Cardiac septum (tissue), 1 donor: ENCODE measurements at places on chromosomes 7 and 10. TPM values are rescaled to one million over a fixed set of nuclear protein-coding genes. Genes with fewer than 3 reads are reported as not detected.

DNA sequence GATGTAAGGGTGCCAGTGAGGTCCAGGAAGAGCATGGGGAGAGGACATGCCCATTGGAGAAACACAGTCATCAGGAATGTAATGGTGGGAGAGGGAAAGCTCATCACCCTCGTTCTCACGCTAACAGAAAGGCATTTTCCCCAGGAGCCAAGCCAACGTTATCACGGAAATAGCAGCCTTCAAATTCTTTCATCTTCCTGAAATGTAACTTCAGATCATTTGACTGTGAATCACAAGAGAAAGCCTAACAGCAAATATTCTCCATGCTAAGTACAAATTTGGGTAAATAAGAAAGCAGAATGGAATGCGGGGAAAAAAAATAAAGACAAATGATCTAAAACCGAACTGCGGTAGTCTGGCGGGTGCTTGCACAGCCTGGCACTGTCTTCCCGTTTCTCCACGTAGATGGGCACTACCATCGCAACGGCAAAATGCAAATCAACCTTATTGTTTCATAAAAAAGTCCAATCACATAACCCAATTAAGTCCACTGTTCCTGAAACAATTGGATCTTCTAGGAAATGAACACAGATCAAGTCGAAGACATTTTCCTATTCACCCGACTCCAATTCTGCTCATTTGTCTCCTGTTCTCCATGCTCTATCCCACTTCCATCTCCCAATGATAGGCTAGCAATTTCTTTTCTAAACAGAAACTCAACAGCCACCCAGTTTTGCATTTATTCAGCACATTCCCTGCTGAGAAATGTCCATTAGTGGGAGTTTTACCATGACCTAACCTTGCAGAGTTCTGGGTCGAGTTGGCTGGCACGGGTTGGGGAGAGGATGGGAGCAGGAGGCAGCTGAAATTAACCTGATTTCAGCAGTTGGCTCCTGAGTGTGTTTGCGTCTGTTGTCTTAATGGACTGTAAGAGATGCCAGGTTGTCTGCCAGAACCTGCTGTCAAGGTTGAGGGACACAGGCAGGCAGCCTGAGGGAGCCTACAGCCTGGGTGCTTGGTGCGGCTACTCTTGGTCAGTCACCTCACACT lies 74.6 kb upstream of the FRMD4A start:
- DNase-seq: no peak

- no peak for DNase-seq
Measured at GRCh38 chr10:84293574-84294016, 34.8 kb upstream of the CCSER2 start.

GRCh38 chr7:70033226-70033625 lies 435.0 kb downstream of the AUTS2 start:
- no peak for DNase-seq

DNA sequence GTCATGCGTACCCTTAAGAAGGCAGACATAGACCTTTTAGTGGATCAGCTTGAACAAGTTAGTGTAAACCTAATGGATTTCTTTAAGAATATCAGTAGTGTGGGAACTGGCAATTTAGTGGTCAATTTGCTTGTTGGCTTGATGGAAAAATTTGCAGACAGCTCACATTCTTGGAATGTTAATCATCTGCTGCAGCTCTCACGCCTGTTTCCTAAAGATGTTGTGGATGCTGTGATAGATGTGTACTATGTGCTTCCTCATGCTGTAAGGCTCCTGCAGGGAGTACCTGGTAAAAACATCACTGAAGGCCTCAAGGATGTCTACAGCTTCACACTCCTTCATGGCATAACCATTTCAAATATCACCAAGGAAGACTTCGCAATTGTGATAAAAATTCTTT lies 103.4 kb downstream of the ABCA13 start:
- no peak for DNase-seq

- no peak for DNase-seq
Measured at GRCh38 chr7:24932389-24932788, 47.6 kb downstream of the OSBPL3 start.

DNA sequence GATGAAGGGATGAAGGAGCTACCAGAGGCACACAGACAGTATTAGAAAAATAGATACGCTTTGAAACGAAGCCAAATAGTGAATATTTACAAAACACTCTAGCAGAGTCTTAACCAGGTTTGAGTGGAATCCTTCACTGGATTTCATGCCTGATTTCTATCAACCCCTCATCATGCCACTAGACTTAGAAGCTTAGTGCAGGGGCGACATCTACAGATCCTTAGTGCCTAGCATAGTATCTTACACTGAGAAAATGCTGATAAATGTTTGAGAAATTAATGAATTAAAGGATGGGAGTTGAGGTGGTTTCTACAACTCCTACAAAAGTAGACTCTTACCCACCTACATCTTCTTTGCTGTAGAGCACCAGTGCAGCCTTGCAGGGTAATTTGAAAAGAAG lies 54.7 kb upstream of the CCNJ start:
- no peak for DNase-seq

DNA sequence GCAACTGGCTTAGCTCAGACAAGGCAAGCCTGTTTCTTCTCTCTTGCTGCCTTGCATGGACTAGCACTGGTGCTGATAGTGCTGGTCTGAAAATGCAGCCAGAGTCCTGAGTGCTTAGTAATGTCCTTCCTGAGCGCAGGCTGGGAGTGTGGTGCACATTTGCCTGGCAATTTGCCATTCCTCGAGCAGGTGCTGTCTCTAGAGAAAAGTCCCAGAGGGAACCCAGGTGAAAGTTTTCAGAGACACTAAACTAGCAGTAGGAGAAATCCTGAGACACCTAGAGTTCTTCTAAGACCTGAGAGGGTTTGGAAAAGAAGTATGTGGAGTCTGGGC lies 1.9 kb downstream of the SFTPD start:
- DNase-seq: no peak

GRCh38 chr10:97974100-97974499 lies 56.3 kb downstream of the CRTAC1 start:
- DNase-seq: no peak

GRCh38 chr7:71308096-71308495 lies 176.2 kb downstream of the GALNT17 start:
- DNase-seq: no peak

DNA sequence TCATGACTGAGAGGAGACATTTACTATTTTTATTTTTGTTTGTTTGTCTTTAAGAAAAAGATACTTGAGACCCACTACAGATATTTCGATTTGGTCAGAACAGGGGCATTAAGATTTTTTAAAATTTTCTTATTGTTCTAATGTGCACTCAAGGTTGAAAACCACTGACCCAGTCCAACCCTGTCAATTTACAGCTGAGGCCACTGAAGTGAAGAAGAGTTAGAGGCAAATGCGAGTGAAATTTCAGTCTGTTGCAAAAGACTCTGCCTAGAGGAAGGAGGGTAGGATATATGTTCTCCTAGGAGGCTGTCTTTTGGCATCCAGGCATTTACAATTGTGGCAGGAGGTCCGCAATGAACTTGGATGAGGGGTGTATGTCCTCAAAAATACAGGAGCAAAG lies 396.3 kb downstream of the RPS24 start:
- DNase-seq: no peak

DNA sequence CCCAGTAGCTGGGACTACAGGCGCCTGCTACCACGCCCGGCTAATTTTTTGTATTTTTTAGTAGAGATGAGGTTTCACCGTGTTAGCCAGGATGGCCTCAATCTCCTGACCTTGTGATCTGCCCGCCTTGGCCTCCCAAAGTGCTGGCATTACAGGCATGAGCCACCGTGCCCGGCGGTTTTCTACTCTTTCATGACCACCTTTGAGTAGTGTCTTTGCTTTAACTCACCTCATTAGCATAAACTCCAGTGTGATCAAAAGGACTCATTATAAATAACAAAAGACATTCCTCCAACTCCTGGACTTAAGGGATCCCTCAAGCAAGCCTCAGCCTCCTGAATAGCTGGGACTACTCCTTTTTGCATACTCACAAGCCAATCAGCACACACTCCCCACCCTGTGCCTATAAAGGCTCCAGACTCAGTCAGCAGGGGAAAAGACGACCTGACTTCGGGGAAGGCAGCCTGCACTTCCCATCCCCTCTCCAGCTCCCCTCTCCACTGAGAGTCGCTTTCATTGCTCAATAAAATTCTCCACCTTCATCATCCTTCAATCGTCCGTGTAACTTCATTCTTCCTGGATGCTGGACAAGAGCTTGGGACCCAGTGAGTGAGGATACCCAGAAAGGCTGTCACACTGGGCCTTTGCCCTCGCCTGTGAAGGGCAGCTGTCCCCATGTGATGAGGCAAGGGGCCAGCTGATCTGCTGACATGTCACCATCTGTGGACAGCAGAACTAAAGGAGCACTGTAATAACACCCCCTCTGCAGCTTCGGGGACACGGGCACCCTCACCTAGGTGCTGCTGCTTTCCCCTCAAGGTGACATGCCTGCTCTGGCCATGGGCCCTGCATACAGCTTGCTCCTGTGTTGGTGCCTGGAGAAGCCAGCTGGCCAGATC lies 35.0 kb upstream of the EIF4H start:
- no peak for DNase-seq

GRCh38 chr7:104252409-104253134 lies 44.8 kb upstream of the ORC5 start:
- no peak for DNase-seq

Gene DPYSL4
- total RNA-seq: 55.4 TPM

Gene AGAP3
- total RNA-seq: 67.5 TPM

Gene MRC1
- 6.3 TPM for total RNA-seq

Gene XPNPEP1
- 43.5 TPM for total RNA-seq

Gene GFRA1
- 0.59 TPM for total RNA-seq

Gene DBF4
- total RNA-seq: 2.5 TPM

Gene PROSER2
- 1.3 TPM for total RNA-seq

Gene GTF2IRD2
- total RNA-seq: 17.3 TPM

Gene GJD4
- not detected for total RNA-seq

Gene SPDYE16
- not detected for total RNA-seq

Gene NYAP1
- total RNA-seq: 0.22 TPM

Gene ZNF239
- total RNA-seq: 1.7 TPM

Gene ITIH2
- not detected for total RNA-seq

Gene ADAP1
- 12.5 TPM for total RNA-seq

Gene NAT16
- not detected for total RNA-seq

Gene IFIT1
- total RNA-seq: 9.8 TPM
